Stimulated activated CD4-positive, alpha-beta T cell treated with anti-CD3 and anti-CD28 coated beads, Interleukin-4, amount 100 ng/mL, for 48 hours (primary cell): ENCODE measurements at places on chromosomes 2 and 18.

DNA sequence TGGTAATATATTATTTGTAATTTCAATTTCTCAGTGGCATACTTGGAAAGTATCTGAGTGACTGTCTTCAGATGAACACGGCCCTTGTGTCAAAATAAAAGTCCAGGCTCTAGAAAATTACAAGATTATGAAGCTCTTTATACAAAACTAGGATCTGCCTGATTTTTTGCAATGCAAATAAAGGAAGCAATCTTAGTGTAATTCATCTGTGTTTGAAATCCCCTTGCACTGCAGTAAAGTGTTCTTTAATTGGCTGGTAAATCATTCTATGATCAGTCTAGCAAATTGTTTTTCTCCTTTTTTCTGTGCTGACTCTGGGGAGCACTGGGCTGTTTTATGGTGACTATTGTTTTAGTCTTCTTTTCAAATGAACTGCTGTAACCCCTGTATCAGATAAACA lies 1039.0 kb downstream of the SOCS6 start:
- no peak for DNase-seq

- DNase-seq, result no peak
These were observed 82.8 kb downstream of the HRH4 start for GRCh38 chr18:24543086-24543794.

DNA sequence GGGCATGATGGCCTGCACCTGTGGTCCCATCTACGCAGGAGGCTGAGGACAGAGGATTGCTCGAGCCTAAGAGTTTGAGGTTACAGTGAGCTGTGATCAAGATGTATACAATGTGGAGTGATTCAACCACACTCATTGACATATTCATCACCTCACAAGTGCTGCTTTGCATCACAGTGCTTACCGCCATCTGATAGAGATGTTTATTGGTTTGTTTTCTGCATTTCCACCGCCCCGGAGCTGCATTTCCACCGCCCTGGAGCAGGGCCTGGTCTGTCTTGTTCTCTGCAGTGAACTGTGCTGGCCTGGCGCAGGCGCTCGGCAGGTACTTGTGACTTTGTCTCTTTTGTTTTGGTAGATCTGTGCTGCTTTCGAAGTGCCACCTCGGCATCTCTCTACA lies 96.0 kb downstream of the SMAD7 start:
- DNase-seq, result no peak

DNA sequence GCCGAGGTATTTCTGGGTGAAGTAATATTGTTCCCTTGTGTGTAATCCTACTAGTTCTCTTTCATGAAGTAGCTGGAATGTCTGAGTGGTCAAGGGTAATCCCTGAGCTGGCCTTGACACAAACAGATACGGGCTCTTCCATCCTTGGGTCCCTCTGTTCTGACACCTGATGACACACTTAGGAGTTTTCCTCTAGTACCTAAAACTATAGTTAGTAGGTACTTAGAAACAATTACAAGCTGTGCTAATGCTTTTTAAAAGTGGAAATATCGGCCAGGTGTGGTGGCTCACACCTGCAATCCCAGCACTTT lies 59.2 kb upstream of the IL1R1 start:
- DNase-seq, result no peak

GRCh38 chr18:2777241-2777640 lies 69.6 kb upstream of the EMILIN2 start:
- no peak for DNase-seq

- no peak for DNase-seq
These were observed 78.0 kb downstream of the MARCHF4 start for GRCh38 chr2:216294305-216294704.

DNA sequence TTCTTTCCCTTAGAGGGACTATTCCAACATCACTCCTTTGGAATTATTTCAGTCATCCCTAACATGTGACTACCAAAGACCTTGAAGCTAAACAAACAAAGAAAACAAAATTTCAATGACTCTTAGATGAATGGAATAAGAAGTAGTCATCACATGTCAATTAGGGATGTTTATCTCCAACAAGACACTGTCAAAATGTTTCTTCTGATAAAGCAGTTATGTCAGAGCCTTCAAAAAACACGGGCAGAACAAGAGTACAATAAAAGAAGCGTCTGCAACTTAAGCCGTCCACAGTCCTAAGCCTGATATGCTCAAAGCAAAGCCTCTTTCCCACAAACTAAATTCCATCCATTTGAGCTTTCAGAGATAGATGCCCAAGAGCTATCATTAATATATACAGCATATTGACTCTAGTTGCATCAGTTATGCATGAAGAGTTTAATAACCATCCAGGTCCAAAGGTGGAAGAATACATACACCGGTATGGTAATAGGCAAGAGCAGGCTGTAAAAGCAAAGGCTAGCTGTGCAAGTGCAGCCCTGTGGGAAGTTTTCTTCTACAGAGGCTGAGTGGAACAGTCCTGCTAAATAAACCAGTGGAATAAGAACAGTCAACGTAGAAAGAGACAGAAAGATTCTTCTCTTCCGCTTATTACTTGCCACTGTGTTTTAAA lies 98.1 kb downstream of the ICA1L start:
- DNase-seq, result no peak

- no peak for DNase-seq
These were observed 178.1 kb upstream of the CYP26B1 start for GRCh38 chr2:72325592-72326422.

DNA sequence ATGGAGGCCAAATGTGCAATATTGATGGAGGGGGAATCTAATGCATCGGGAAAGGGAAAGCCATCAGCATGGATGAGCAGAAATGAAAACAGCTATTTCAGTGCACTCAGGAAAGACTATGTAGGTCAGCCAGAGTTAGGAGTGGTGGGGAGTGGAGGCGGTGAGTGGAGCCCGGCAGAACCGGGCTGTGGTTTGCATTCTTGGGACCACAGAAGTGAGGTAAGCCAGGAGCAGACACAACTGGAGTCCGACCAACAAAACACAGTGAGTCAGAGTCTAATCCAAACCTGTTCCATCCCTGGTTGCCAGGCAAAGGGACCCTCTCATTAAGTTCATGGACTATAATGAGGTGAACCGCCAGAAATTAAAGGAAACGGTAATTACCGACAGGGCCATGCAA lies 61.1 kb upstream of the RAB12 start:
- DNase-seq, result no peak

GRCh38 chr2:109670556-109671411 lies 56.6 kb downstream of the SOWAHC start:
- no peak for DNase-seq

- DNase-seq, result no peak
These were observed 66.4 kb downstream of the NEDD4L start for GRCh38 chr18:58110398-58110797.

DNA sequence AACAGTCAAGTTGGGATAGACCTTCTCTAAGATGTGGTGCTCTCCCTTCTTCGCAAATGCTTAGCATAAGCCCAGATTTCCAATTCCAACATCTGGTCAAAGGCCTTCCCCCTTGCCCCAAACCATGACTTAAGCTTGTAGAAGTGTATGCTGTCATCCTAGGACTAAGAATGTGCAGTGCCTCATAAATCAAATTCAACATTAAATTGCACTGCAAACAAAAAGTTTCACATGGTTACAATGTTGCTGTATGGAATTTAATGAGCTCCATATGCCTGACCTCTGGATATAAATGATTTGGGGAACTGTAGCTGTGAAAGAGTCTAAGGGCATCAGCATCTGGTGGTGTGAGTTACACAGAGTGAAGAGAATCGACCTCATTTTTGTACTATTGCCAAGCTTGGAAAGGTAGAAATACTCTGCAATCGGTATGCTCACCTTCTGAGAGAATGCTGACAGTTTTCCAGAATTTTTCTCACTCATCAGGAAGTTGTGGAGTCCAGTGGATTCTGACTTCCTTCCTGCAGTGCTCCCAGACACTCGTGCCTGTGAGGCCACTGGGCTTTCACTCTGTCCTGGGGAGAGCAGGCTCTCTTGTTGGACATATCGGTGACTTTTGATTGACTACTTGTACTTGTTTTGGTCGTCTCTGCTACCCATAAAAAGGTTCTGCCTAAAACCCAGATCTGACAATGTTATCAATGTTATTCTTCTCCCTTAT lies 40.6 kb downstream of the FASTKD2 start:
- DNase-seq, result no peak

DNA sequence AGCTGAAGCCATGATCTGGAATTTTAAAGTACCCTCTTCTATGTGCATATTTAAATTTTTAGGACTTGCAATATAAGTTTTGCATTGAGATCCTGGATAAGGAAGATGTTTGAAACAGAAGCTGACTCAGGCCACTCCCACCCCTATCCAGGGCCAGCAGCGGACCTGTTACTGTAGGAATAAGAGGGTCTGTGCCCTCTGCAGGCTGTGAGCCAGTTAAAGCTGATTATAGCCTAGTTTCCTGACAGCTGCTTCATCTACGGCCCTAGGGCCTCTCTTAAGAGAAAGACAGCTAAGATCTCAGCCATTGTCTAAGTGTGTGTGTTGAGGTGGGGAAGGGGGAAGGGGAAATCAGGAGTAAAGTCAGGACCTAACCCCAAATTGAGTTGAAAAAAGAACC lies 234.0 kb downstream of the HAUS1 start:
- DNase-seq, result no peak

DNA sequence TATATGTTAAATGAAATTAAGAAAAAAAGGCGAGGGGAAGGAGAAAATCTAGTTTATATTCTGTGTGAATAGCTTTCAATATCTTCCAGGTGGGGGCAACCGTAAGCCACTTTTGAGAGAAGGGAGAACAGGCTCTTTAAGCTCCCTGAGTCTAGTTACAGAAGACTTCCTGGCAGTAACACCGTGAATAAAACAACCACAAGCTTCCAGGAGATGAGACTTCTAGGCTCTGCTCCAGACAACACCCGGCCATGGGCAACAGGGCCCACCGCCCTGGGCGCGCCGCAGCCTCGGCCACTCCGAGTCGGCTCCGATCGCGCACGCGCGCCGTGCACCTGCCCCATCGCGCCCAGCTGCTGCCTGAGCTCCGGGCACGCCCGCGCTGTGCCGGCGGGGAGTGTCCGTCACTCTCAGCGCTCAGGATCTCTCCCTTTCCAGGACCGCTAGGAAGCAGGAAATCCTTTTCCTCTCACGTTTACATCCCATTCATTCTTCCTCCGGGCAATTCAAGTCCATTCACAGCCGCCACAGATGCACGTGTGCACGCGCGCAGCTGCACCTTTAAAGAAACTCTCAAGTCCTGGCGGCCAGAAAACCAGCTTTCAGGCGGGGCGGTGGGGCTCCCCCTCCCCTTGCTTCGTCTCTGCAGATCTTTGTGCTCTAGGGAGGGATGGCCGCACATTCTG lies 19.4 kb upstream of the PAX3 start:
- peak; percentile 29 for DNase-seq

GRCh38 chr2:62185475-62186155 lies 10.3 kb upstream of the B3GNT2 start:
- DNase-seq, result no peak

DNA sequence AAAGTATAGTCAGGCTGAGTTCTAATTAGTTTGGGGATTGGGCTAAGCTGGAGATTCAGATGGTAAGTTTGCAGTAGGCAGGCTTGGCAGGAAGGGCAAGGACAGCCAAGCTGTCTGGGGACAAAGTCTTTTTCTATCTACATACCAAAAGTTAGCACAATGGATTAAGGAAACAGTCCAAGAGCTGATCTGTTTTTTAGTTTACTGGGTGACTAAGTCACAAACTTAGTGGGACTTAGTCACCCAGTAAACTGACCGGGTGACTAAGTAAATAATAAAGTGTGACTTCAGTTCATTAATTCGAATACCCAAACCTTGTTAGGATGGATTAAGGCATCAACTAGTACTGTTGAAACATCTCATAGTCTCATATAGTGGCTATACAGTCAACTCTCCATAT lies 1386.0 kb upstream of the CELF4 start:
- DNase-seq, result no peak

- DNase-seq, result no peak
These were observed 131.8 kb downstream of the FAM210A start for GRCh38 chr18:13594551-13594950.

GRCh38 chr2:227191367-227191766 lies 26.9 kb downstream of the COL4A3 start:
- DNase-seq, result no peak

- DNase-seq, result no peak
These were observed 10.5 kb downstream of the SCYGR4 start for GRCh38 chr2:227627769-227628168.

DNA sequence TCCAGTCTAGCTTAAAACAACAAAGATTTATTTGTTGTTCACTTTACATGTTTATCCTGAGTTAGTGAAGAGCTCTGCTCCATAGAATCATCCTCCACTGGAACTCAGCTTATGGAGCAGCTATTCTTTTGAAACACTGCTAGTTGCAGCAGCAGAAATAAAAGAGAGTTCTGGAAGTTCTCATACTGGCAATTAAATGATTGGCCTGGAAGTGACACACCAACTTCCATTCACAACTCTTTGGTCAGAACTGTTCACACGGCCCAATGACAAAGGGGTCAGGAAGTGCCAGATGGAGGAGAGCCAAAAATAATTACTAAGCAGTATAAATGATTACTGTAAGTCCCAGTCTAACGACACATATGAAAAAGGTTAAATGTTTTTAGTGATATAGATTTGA lies 39.1 kb downstream of the FBXO11 start:
- no peak for DNase-seq

GRCh38 chr2:157761520-157761919 lies 114.6 kb downstream of the ACVR1 start:
- DNase-seq, result no peak

- peak; percentile 68 for DNase-seq
These were observed 4.0 kb upstream of the WNT10A start for GRCh38 chr2:218876562-218877219.

- DNase-seq, result no peak
These were observed 38.7 kb downstream of the LCT start for GRCh38 chr2:135798275-135798705.

DNA sequence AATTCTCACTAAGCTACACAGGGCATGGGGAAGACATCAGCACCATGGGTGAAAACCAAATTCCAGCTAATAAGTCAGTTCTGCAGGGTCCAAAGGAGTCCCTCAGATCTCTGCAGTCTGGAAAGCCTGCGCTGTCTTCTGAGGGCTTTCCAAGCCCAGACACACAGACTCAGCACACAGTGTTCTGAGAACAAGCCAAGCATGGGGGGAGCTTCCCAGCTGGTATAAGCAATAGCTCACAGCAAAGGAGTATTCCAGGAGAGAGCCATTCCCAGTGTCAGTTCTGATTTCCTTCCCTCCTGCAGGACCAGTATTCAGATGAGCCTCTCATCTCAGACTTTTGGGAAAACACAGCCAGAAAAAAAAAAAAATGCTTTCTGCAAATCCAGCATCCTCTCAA lies 370.8 kb downstream of the TNS1 start:
- DNase-seq, result no peak

DNA sequence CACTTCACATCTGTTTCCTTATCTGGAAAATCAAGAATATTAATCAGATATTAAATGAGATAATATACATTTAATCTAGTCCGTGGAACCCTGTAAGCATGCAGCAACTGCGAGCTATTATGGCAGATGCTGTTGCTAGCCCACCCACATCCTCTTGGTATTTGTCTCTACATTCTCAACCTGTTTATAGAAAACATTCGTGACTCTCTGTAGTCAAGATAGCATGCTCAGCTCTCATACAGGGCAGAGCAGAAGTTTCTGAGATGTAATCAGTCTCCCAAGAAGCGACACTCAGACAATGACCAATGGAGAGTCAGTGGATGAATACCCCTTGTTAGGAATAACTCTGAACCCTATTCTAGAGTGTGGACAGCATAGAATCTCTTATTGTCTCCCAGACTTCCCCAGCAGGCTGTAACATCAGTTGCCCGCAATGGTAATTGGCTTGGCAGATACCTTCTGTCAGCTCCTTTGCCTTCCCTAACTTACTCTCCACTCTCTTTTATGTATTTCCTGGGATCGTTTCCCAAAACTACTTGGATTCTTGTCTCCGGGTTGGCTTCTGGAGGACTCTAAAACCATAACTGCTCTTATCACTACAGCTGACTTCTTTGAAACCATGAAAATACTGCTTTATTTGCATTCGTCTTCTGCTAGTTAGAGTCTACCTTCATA lies 400.7 kb upstream of the TNP1 start:
- DNase-seq, result no peak
